ENCODE measurements at places on chromosomes 3 and 15. TPM values are rescaled to one million over a fixed set of nuclear protein-coding genes. Genes with fewer than 3 reads are reported as not detected.

The KNG1 gene
- total RNA-seq = not detected

The GTF2A2 gene
- total RNA-seq = 35.3 TPM

The GPR171 gene
- total RNA-seq = not detected

The EFCC1 gene
- 1.6 TPM for total RNA-seq

The CD276 gene
- total RNA-seq = 37.1 TPM

The GCSAM gene
- total RNA-seq = not detected

The SLCO2A1 gene
- total RNA-seq = 0.69 TPM

The SLC12A6 gene
- 37.1 TPM for total RNA-seq

The CPN2 gene
- total RNA-seq = not detected

The ONECUT1 gene
- 4.6 TPM for total RNA-seq

The EXD1 gene
- total RNA-seq = under 0.01 TPM

The KIF15 gene
- 13.4 TPM for total RNA-seq

The ARHGAP11A gene
- 14.1 TPM for total RNA-seq

The ADAMTS9 gene
- 8.5 TPM for total RNA-seq

The SAMMSON gene
- 0.23 TPM for total RNA-seq

The ALDH1L1 gene
- 8.5 TPM for total RNA-seq

The CELSR3 gene
- total RNA-seq = 30.4 TPM

The GOLGA6L9 gene
- 5.1 TPM for total RNA-seq

Data from diencephalon (tissue), 1 donor.